GM12878 (cell line): ENCODE measurements at places on chromosomes 7 and 10. TPM values are rescaled to one million over a fixed set of nuclear protein-coding genes. Genes with fewer than 3 reads are reported as not detected.

DNA sequence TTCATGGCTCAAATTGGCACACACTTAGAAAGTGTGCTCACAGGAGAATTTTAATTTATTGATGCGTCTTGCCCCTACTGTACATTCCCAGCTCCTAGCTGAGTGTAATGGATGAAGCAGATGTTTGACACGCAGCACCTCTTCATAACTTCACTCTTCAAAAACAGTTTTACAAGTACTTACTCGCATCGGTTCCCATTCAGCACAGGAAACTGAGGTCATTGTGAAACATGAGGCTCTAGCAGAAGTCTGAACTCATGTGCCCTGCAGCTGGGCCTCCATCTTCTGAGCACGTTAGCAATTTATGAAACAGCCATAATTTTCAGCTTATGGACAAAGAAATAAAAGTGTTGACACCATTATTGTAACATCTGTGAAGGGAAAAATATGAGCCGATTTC is 558.9 kb upstream of the MGMT start:
- peak; percentile 5 for DNase-seq

The OPN1SW gene
- 0.14 and 0.35 TPM in 2 replicates for polyA plus RNA-seq

The FBXO24 gene
- polyA plus RNA-seq: 0.19 and 0.38 TPM in 2 replicates

DNA sequence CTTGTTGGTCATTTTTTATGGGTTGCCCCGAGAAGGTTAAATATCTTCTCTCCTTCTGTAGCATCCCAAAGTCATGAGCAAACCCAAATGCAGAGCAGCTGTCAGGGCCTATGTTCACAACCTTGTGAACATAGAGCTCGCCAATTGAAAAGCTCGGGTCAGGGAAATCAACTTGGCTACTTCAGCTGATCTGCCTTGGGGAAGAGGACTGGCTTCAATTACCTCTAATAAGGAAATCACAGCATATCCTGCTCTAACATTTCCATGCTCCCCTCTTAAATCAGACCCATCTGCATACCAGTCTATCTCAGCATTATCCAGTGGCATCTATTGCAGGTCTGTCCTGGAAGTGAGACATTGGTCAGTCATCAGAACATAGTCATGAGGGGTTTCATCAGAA is 105.6 kb downstream of the ANKRD26 start:
- DNase-seq: no peak

The COBL gene
- not detected in 2 replicates for polyA plus RNA-seq

DNA sequence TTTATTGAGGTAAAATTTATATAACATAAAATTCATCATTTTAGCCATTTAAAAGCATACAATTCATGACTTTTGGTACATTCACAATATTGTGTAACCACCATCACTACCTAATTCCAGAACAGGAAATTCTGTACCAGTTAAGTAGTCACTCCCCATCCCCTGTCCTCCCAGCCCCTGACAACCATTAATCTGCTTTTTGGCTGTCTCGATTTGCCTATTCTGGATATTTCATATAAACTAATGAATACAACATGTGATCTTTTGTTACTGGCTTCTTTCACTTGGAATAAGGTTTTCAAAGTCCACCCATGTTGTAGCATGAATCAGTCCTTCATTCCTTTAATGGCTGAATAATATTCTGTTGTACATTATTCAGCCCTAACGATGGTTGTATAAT is 115.6 kb upstream of the KLF14 start:
- no peak for DNase-seq

DNA sequence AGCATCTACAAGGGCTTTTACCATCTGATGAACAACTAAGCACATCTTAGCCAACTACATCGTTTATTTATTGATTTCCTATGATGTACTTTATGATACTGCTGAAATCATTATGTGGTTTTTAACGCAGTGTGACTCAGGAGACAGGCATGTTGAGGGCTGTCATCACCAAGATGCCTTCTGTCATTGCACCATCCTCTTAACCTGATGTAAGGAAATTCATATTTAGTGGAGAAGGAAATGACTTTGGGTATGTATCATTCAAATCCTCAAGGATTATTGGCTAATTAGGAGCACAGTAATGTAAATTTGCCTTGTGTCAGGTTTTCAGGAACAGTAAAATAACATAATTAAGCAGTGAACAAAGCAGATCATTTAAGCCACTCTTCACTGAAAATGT is 138.5 kb upstream of the MGMT start:
- DNase-seq: no peak

The IGFBP3 gene
- polyA plus RNA-seq: 8.5 and 10.5 TPM in 2 replicates

DNA sequence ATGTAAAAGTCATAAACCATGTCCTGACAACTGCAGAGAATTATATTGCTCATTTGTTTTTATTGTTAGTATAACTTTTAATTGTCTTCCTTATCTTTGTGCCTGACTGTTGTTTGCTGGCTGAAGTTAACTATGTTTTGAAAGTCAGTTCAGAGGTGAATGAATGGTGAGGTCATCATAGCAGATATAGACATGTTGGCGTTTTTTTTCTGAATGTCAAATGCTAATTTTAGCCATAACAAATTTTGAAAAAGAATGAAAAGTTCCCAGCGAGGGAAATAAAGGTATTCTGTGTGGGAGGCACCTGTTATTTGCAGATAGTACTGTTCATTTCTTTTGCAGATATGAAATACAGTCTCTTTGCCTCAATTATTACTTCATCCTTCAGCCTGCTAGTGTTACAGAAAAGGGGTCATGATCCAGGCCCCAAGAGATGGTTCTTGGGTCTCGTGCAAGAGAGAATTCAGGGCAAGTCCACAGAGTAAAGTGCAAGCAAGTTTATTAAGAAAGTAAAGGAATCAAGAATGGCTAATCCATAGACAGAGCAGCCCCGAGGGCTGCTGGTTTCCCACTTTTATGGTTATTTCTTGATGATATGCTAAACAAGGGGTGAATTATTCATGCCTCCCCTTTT is 96.5 kb downstream of the CAMK1D start:
- no peak for DNase-seq

The WIPF3 gene
- polyA plus RNA-seq: not detected in 2 replicates

The VAX1 gene
- polyA plus RNA-seq: not detected in 2 replicates

The SSC4D gene
- polyA plus RNA-seq: 0.79 and 0.99 TPM in 2 replicates

DNA sequence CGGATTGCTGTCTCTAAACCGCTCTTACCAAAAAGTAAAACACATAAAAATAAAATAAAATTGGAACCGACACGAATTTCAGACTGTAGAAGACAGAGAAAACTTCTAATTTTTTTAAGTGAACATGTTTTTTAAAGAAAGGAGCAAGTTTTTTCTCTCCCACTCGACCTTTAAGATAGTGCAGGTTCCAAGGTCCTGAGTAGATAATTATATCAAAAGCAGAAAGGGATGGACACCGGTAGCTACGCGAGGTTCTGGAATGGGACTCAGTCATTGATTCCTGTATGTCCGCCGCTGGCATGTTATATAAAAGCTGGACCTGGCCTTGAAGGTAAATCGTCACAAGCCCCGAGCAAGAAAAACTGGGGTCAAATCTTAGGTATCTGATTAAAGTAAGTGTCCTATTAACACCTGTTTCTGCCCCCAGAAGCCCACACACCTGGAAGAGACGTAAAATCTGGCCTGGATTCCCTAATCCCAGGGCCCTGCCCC is 462 bp upstream of the CISD1 start:
- no peak for DNase-seq

GRCh38 chr7:4809666-4810065 is 34.2 kb downstream of the AP5Z1 start:
- DNase-seq: no peak
